ENCODE measurements at places on chromosomes 13 and 19.

GRCh38 chr13:50594276-50595051 lies 249.0 kb downstream of the DLEU7 start:
- peak; percentile 5 for DNase-seq

DNA sequence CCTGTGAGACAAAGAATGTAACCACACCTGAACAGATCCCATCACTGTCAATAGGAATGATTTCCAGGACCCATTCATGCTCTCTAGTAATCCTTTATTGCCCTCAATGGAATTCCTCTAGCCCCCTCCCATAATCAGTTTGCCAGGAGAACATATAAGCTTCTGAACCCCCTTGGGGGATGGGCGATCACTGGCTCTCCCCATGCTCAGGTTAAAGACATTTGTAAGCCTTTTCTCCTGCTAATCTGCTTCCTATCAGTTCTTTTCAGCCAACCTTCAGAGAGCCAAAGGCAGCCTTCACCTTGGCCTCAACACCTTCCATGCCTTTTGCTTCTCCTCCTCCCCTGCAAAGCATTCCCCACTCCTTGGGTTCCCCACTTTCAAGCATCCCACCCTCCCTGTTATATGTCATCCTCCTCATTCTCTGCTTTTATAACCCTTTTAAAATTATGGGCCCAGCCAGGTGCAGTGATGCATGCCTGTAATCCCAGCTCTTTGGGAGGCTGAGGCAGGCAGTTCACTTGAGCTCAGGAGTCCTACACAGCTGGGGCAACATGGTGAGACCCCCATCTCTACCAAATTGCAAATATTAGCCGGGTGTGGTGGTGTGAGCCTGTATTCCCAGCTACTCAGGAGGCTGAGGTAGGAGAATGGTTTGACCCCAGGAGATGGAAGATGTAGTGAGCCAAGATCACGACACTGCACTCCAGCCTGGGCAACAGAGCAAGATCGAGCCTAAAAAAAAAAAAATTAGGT lies 12.4 kb downstream of the DPRX start:
- no peak for DNase-seq

DNA sequence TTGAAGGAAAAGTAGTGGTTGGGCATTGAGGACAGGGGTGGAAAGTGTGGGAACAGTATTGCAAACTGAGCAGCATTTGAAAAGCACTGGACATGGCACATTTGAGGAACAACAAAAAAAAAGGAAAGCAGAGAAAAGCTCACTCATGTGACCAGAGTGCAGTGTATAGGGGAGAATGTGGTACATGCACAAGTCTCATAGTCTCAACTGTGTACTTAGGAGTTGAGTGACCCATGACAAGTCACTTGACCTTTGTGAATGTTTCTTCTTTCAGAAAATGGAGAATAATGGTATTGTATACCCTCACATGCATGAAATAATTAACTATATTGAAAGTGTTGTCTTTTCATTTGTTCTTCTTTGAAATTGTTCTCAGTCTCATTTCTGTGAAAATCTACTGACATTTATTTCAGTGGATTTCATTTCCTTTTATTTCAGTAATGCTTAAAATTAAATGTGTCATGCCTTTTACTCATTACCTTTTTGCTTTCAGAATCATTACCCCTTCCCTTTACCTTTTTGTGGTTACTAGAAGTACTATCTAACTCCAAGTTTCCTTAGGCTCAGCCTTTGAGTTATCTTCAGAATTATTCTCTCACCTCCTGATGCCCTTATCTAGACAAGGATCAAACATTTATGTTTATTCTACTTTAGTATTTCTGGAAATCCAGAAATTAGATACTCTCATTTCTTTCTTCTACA lies 79.1 kb upstream of the MLNR start:
- DNase-seq, result no peak

DNA sequence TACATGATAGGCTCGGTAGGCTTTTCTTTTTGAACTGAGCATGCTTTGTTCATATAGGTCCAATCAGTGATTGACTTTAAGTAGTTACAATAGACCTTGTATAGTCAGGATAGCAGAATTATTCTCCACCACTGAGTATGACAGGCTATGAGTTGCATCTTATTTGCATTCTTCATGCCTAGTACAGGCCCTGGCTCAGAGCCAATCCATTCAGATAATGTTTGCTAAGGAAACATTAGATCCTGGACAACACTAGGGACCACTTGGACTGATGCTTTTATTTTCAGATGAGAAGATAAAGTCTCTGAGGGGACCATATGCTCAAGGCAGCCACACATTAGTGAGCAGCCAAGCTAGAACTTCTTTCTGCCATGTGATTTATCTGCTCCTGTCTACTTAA lies 133.9 kb downstream of the KL start:
- DNase-seq, result no peak

DNA sequence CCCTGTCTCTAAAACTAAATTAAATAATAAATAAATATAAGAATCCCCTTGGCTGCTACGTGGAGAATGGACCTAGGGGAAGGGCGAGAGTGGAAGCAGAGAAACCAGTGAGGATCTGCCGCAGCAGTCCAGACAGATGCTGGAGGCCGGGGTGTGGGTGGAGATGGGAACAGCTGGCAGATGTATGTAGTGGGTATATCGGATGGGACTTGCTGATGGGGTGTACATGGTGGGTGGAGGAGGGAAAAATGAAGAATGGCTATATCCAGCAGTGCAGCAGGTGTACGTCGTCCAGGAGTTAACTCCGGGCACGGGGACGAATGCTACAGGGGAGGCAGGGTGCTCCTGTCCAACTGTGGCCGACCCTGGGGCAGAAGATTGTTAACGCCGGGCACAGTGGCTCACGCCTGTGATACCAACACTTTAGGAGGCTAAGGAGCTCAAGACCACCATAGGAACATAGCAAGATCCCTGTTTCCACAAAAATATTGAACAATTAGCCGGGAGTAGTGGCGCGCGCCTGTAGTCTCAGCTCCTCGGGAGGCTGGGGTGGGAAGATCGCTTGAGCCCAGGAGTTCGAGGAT lies 654 bp downstream of the CEP89 start:
- no peak for DNase-seq

GRCh38 chr13:112808377-112809140 lies 118.7 kb downstream of the ATP11A start:
- no peak for DNase-seq

DNA sequence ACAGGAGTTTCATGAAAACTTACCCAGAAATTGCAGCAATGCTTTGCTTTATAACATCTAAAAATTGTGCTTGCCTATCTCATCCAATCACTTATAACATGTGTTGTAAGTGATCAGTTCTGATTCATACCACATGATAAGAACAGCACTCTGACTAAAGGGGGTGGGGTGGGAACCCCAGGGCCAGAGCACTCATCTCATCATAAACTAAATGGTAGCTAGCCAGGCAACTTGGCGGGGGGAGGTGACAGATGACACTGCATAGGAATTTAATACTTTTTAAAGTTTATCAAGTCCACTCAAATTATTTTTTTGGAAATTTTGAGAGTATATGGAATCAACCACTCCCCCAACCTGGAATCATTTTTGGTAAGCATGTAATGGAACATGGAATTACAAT lies 42.1 kb downstream of the FOXO1 start:
- no peak for DNase-seq

- no peak for DNase-seq
Measured at GRCh38 chr19:30908262-30908771, 440.9 kb downstream of the TSHZ3 start.

- no peak for DNase-seq
Measured at GRCh38 chr19:47257411-47258169, 1.3 kb downstream of the CCDC9 start.

DNA sequence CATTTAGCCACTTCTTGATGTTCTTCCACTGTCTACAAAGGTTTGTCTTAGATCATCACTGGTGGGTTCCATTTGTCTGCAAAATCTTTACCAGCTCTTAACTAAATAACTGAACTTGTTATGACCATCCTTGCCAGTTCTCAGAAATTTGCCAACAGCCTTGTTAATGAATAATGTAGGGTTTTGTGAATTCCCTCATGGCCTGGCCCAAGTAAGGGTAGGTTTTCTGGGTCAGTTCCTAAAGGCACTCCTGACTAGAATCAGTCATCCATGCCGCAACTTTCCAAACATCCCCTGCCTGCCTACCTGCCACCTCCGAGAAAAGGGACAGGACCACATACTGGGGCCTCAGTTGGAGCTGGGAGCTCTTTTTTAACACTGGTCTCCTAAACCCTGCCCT lies 4.0 kb downstream of the COL4A1 start:
- no peak for DNase-seq

GRCh38 chr13:103291798-103292572 lies 225.8 kb upstream of the SLC10A2 start:
- DNase-seq, result no peak

- DNase-seq, result no peak
Measured at GRCh38 chr19:13946414-13946813, 5.9 kb upstream of the DCAF15 start.

DNA sequence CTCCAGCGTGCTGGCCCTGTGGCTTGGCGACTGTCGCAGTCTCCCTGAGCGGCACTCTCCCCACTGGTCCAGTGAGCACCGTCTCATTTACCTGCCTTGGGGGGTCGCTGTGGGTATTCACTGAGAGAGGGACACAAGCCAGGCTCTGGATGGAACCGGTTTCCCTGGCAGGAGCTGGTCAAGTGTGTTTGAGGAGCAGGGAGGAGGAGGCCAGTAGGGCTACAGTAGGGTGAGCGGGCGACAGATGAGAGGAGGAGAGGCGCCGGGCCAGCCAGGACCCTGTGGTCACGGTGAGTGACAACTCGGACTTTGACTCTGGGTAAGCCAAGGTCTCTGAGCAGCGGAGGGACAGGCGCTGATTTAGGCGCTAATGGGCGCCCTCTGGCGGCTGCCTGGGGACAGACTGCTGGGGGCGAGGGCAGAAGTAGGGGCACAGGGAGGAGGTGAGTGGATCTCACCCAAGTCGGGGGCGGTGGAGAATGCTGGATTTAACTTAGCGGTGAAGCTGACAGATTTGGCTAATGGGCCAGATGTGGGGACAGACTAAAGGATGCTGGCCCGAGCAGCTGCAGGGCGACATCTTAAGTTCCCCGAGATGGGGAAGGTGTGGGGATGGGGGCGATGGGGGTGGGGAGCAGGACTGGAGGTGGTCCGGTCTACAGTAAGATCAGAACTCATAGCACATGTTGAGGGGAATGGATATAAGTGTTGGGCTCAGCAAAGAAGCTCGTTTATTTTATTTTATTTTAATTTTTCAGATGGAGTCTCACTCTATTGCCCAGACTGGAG lies 4.7 kb upstream of the PRMT1 start:
- DNase-seq, result peak; percentile 37

- DNase-seq, result no peak
Measured at GRCh38 chr19:12205296-12205695, 42.4 kb downstream of the ZNF136 start.
